Mesenchymal stem cell (in vitro differentiated cells and primary cell): ENCODE measurements at places on chromosomes 11 and 22.

DNA sequence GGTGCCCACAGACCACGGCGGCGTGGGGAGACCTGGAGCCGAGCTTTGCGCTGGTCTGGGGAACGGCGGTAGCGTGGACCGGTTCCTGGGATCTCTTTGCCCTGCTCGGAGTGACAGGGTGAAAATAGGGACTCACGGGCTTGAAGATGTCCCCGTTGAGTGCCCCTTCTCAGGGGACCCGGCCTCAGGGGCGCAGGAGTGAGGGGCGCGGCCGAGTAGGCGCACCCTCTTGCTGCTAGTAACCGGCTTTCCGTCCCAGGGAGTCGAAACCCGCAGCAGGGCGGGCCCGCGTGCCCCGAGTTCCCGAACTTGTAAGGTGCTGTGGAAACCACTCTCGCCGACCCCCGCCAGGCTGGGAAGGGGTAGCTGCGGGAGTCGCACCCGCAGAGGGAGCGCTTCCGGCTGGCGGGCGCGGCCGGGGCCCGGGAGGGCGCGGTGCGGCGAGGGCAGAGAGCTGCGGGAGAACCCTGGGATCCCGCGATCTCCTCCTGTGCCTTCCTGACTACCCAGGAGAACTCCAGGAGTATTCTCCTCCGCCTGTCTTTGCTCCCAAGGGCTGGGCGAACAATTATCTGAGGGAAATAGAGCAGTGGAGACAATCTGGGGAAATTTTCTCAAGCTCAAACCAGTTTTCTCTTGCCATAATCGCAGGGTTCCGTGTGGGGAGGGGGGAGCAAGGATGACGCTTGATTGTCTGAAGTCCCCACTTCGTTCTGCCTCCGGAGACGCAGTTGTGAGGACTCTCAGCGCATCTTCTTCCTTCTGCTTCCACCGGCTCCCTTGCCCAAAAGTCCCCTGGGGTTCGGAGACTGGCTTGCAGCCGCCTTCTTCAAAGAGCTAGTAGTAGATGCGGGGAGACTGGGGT is 666 bp downstream of the NELL1 start:
- no peak for DNase-seq

GRCh38 chr11:10993186-10993585 is 135.3 kb upstream of the ZBED5 start:
- no peak for DNase-seq

DNA sequence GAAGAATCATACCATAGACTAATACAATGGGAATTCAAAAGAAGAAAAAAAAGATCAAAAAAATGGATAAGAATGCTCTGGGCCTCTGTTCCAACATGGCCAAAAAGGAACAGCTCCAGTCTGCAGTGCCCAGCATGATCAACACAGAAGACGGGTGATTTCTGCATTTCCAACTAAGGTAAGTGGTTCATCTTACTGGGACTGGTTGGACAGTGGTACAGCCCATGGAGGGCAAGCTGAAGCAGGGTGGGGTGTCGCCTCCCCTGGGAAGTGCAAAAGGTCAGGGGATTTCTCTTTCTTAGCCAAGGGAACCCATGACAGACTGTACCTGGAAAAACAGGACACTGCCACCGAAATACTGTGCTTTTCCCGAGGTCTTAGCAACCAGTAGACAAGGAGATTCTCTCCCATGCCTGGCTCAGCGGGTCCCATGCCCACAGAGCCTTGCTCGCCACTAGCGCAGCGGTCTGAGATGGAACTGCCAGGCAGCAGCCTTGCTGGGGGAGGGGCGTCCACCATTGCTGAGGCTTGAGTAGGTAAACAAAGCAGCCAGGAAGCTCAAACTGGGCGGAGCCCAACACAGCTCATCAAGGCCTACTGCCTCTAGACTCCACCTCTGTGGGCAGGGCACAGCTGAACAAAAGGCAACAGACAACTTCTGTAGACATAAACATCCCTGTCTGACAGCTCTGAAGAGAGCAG is 428.4 kb downstream of the MN1 start:
- peak; percentile 91 for DNase-seq

DNA sequence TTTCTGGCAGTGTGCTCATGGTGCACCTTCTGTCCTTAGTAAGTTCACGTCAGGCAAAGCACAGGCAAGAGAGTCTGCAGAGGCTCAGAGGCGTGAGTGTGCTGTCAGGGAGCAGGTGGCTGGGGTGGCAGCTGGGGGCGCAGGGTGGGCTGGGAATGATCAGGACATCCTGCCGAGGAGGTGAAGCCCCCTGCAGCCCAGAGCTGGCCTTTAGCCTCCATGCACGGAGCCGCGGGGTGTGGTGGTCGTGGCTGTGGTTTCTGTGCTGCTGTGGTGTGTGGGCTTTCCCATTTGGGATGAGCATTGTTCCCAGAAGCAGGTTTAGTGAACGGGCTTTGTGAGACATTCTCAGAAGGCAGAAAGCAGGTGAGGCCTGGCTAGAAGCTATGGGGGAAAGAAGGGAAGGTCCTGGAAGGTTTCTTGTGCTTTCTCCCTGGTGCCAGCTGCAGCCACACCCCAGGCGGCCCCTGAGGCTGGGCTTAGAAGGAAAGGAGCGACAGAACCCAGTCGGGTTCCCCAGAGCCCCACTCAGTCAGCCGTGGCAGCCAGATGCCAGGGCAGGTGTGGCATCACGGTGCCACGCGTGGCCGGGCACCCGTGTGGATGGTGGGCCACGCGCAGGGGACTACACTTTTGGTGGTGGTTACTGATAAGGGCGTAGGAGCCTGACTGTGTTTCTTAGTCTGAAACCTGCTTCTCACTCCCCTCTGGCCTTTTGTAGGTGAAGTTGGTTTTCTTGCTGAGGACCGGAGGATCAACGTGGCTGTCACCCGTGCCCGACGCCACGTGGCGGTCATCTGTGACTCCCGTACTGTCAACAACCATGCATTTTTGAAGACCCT is 32.0 kb downstream of the IGHMBP2 start:
- DNase-seq, result no peak

GRCh38 chr11:79369055-79369454 is 71.8 kb downstream of the TENM4 start:
- no peak for DNase-seq

GRCh38 chr11:69840371-69841169 is 21.4 kb upstream of the FGF3 start:
- DNase-seq, result no peak

DNA sequence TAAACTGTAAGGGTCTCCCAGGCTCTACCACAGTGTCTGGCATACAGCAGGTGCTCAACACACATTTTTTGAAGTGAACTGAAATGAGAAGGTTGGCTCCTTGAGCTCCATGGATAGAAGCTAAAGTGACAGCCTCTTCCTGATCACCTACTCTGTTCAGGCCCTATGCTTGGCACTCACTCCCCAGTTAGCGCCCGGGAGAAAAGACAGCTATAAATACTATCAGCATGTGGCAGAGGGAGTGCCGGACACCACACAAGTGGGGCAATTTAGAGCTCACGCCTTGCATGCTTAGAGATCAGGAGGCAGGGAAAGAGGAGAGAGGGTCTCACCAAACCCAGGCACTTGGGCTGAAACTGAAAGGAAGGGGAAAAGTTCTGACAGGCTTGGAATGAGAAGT is 195.5 kb downstream of the BUD13 start:
- no peak for DNase-seq

- DNase-seq, result no peak
These were observed 28.1 kb downstream of the CYB5R2 start for GRCh38 chr11:7645206-7645605.

DNA sequence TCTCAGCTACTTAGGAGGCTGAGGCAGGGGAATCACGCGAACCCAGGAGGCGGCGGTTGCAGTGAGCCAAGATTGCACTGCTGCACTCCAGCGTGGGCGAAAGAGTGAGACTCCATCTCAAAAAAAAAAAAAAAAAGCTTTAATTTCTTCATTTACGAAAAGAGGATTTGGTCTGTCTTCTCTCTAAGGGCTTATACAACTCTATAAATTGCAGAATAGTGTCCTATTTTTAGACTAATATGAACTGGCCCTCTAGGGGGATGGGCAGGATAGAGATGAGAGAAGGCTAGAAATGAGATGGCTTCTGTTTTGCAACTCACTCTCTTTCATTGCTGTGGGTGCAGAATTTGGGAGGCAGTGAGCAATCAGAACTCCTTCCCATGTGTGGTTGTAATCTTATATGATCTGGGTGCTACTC is 11.3 kb downstream of the MAML2 start:
- DNase-seq, result no peak

GRCh38 chr11:22106566-22106965 is 86.3 kb upstream of the ANO5 start:
- DNase-seq, result no peak

GRCh38 chr11:85132851-85133585 is 494.1 kb downstream of the DLG2 start:
- DNase-seq, result no peak

DNA sequence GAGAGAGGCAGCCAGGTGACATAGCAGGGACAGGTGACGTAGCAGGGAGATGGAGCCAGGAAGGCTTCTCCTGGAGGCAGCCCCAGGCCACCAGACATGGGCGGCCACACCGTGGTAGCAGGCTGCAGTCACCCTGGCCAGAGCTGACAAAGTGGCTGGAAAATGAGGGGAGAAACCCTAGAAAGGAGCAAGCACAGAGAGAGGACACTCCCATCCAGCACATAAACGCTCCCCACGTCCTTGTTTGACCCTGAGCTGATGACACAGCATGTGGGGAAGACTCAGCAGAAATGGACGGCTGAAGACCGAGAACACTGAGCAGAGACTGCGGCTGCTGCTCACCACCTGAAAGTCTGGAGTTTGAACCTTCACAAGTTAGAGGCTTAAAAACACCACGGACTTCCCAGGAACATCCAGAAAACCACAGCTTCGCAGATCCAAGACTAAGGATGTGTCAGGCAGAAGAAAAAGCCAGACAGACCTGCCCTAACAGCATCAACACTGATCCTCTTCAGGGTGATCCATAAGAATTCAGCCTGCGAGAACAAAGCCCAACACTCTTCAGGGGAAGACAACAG is 28.7 kb downstream of the DRD4 start:
- peak; percentile 44 for DNase-seq

DNA sequence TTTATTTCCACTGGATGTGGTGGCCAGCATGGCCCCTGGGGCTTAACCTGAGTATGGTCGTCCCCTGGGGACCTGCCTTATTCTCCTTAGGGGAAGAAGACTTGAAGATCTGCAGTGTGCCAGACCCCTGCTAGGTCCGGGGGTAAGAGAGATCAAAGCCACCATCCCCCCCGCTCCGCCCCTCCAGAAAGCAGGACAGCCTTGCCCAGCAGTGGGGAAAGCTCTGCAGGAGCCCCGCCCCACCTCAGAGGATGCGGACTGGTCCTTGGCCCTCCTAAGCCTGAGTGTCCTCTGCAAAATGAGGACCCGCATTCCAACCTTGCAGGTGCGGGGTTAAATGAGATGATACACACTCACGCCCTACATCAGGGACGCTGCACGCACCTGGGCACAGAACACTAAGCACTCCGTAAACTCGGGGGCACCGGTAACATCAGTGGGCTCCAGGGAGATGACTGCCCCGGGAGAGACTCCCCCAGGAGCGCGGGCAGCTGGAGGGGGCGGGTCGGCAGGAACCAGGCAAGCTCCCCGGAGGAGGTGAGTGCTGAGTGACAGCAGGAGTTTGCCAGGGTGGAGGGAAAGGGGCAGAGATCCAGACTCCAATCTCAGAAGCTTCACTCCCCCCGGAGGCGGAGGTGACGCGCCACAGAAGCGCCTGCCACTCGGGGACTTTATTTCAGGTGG is 564 bp upstream of the ANO1 start:
- no peak for DNase-seq

- DNase-seq, result no peak
These were observed 36.3 kb upstream of the PDGFB start for GRCh38 chr22:39281126-39281525.

DNA sequence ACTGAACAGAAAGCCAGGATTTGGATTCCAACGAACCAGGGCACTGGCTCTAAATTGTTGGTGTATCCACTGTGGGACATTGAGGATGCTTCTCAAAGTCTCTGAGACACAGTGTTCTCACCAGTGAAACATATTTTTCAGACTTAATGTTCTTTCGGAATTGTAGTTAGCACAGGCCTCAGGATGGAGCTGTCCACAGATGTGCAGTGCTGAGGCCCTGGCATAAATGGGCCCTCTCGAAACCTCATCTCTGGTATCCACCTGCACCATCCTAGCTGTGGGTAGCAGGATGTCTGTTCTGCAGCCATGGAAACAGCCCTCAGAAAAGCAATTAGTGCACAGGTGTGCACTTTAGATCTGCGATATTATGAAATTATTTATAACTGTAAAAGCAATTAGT is 656.8 kb downstream of the TBC1D22A start:
- DNase-seq, result no peak

GRCh38 chr11:45100339-45100738 is 46.1 kb upstream of the PRDM11 start:
- DNase-seq, result peak; percentile 85

- DNase-seq, result no peak
These were observed 6.0 kb downstream of the VSIG2 start for GRCh38 chr11:124745835-124746620.

GRCh38 chr11:8699903-8700302 is 17.3 kb downstream of the RPL27A start:
- DNase-seq, result peak; percentile 35

- no peak for DNase-seq
These were observed 33.9 kb upstream of the GAB2 start for GRCh38 chr11:78451371-78452150.
